ENCODE measurements at places on chromosomes 5 and 9.

- DNase-seq: no peak
Measured at GRCh38 chr9:31587146-31587545, 797.3 kb upstream of the ACO1 start.

GRCh38 chr5:145056800-145057199 is 778.3 kb downstream of the PRELID2 start:
- DNase-seq: no peak

DNA sequence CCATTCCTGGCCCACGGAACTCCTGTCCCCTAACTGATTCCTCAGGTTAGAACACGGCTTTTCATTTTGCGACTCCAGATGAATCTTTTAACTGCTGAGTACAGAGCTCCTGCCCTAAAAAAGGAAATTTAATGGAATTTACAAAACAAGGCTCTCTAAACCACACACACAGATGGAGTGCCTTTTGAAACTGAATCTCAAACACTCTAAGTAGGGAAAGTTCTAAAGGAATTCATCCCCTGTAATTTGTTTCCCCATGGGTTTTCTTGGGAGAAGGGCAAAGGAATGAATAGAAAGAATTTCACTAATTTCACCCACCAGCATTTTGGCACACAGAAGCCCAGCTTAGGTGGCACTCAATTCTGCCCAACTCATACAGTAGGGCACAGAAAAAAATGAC is 106.5 kb downstream of the THBS4 start:
- DNase-seq: no peak

DNA sequence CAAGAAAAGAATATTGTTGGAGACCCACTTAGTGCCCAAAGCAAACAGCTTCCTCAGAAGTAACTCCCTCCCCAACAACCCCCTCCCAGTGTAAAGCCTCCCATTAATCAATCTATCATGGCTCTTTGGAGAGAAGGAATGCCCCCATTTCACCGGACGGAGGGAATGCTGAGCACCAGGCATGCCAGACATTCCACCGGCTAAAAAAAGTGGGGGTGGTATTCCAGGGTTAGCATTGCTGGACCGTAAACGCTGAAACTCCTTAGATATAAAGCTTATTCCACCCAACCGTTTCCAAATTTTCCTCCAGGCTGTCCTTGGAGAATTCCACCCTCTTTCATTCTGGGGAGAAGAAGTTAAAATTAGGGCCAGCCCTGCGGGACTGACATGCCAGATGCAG is 363 bp upstream of the MAMDC2 start:
- DNase-seq: no peak

- no peak for DNase-seq
Measured at GRCh38 chr5:66540078-66540477, 56.1 kb upstream of the MAST4 start.

DNA sequence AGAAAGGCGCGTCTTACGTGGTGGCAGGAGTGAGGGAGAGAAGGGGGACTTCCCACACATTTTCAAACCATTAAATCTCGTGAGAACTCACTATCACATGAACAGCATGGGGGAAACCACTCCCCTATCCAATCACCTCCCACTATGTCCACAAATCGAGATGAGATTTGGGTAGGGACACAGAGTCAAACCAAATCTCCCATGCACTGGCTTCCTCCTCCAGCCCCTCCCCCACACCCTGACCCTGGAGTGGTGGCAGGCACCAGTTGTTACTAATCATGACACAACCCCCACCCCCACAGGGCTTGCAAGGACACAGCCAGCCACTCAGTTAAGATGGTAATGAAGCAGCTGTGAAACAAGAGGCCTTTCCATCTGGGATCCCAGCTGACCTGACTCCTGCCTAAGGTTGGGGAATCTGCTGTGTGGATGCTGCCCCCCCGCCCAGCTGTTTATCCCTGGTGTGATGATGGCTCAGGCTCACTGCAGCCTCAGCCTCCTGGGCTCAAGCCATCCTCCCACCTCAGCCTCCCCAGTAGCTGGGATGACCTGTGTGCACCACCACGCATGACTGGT is 57.1 kb upstream of the FUBP3 start:
- DNase-seq: no peak

GRCh38 chr5:155455791-155456514 is 442.4 kb downstream of the KIF4B start:
- no peak for DNase-seq

DNA sequence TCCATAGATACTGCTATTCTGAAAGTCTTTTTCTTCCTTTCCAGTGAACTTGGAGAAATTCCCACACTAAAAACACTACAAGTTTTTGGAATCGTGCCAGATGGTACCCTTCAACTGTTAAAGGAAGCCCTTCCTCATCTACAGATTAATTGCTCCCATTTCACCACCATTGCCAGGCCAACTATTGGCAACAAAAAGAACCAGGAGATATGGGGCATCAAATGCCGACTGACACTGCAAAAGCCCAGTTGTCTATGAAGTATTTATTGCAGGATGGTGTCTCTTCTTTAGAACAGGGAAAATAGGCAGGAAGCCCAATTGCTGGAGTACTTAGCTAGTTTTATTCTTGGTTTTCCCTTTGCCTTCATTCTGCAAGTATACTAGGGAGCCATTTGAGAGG is 29.9 kb downstream of the SKP2 start:
- no peak for DNase-seq

DNA sequence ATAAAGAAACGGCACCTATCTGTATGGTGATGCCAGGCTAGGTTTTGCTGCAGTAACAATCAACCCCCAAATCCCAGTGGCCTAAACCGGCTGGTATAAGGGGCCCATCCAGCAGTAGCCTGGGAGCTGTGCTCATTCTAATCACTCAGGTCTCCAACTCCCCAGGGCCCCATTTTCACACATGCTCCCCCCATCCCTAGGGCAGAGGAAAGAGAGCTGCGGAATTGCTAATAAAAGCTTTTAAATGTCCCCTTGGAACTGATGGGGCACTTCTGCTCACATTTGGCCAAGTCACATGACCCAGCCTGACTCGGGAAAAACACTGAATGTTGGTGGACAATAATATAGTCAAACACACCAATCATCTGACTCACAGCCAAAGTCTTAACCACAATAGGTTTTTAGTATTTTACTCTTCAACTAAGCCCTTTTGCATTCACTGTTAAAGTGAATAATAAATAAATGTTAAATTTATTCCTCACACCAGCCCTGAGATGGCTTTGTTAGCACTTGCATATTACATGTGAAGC is 1.6 kb downstream of the FBLL1 start:
- no peak for DNase-seq

DNA sequence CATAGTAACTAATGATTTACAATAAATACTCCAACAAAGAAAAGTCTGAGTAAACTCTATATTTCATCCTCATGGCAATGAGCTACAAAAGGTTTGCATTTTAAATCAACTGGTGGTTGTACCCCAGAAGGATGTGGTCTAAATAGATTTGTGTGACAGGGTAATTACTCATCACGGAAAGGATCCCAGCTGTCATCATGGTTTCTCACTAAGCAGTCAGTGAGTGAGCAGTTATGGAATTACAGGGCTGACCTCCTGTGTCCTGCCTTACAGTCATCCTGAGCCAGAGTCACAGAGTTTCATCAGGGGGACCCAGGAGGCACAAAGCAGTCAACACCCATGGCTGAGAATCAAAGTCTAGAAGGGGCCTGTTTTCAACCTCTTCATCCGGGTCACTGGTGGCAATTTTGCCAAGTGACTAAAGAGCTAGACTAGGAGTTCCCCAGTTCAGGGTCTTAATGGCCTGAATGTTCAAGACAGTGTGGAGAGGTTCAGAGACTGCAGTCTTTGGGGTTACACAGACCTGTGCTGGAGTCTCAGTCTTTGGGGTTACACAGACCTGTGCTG is 210.7 kb upstream of the SLC24A2 start:
- DNase-seq: no peak

DNA sequence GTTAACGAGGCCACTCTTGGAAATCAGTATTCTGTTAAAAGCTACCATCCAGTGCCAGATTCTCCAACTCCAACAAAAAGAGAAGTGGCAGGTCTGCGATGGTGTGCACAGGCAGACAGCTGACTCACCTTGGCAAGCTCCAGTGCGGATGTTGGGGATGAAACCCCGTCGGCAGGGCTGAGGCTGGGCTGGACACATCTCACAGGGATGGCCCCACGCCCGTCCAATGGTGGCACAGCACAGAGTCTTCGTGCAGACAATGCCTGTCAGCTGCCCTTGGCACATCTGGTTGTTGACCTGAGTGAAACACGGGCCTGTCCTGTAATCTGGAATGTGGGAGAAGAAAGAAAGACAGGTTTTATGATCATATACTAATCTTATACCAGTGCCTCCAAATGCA is 73.4 kb downstream of the FBN2 start:
- no peak for DNase-seq

- peak; percentile 41 for DNase-seq
Measured at GRCh38 chr9:99720455-99721050, 101.1 kb upstream of the NR4A3 start.

DNA sequence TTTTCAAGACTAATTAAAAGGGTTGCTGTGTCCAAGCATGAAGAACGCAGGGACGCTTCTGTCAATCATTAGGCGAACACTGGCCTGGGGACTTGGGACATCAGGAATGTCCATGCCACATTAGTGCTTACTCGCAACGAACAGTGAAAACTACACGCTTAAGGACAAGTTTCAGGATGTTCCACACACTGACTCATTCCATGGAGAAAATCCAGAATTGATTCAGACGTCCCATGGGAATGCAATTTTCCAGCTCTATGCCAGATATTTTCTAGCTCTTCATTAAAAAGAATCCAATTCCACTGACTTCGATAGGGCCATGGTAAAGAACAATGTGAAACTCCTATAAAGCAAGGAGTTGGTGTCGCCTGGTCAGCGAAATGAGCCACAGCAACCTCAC is 98.2 kb downstream of the CAMSAP1 start:
- no peak for DNase-seq

- DNase-seq: no peak
Measured at GRCh38 chr5:158384535-158385481, 525.9 kb upstream of the CLINT1 start.

GRCh38 chr5:35816881-35817521 is 39.7 kb upstream of the IL7R start:
- no peak for DNase-seq
